ENCODE measurements at places on chromosomes 3 and 15. TPM values are rescaled to one million over a fixed set of nuclear protein-coding genes. Genes with fewer than 3 reads are reported as not detected.

The LACTB gene
- total RNA-seq = 20.5 TPM

The SCG5 gene
- total RNA-seq = 11.1 TPM

The ZFYVE19 gene
- total RNA-seq = 14.0 TPM

The PTH1R gene
- 0.13 TPM for total RNA-seq

The RETNLB gene
- not detected for total RNA-seq

The REC114 gene
- total RNA-seq = not detected

The TMCO5A gene
- total RNA-seq = not detected

The TMEM158 gene
- 5.4 TPM for total RNA-seq

The ECE2 gene
- not detected for total RNA-seq

The MLF1 gene
- 6.7 TPM for total RNA-seq

All from aortic smooth muscle cell (primary cell).